ENCODE measurements at places on chromosomes 11 and 22.

DNA sequence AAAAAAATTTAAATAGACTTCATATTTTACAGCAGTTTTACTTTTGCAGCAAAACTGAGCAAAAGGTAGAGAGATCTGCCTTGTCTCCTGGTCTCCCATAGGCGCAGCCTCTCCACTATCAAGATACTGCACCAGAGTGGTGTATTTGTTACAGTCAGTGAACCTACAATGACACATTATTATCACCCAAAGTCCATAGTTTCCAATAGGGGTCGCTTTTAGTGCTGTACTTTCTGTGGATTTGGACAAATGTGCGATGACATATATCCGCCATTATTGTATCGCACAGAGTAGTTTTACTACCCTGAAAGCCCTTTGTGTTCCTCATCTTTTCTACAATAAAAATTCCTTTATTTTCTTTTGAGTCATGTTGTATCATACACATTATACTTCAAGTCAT is 153.2 kb upstream of the CCDC179 start:
- DNase-seq: no peak

DNA sequence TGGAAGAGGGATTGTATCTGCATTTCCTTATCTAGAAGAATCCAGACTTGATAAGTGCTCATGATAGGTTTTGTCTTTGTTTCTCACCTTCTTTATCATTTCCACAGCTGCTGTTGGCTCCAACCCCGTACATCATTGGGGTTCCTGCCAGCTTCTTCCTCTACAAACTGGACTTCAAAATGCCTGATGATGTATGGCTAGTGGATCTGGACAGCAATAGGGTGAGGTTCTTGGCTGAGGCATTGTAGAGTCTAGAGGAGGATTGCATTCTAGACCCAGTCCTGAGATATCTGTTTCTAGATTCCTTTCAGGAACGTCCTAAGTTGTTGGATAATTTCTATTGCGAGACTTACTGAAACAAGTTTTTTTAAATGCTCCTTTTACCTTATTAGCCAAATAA is 8.1 kb downstream of the MADD start:
- DNase-seq: no peak

GRCh38 chr22:17281026-17281425 is 61.8 kb upstream of the ADA2 start:
- no peak for DNase-seq

DNA sequence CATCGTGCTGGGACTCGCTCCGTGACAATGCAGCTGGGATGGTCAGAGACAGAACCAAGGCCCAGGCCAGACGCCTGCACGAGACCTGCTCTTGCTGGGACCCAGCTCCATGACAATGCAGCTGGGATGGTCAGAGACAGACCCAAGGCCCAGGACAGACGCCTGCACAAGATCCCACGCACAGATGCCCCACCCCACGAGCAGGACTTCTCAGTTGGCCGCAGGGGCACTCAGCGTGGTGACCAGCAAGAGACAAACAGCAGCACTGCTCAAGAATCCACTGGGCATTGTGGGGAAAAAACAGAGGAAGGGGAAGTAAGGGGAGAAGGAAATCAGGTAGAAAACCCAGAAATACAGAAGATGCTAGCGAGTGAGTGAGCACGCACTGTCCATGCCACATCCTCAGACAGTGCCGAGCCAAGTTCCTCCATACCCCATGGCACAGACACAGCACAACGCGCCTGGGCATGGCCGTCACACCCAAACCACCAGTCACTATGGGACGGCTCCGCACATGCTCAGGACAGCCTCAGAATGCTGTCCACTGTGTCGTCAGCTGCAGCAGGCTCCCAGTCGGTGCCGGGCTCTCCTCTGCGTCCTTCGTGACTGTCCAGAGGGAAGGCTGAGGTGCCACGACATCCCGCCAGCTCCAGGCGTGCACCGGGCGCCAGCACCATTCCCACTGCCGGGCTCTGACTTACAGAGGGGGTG is 44.5 kb downstream of the BRD1 start:
- DNase-seq: no peak

GRCh38 chr11:114150671-114151070 is 91.2 kb downstream of the ZBTB16 start:
- DNase-seq: no peak

GRCh38 chr11:65730461-65730860 is 9.9 kb upstream of the RNASEH2C start:
- no peak for DNase-seq

DNA sequence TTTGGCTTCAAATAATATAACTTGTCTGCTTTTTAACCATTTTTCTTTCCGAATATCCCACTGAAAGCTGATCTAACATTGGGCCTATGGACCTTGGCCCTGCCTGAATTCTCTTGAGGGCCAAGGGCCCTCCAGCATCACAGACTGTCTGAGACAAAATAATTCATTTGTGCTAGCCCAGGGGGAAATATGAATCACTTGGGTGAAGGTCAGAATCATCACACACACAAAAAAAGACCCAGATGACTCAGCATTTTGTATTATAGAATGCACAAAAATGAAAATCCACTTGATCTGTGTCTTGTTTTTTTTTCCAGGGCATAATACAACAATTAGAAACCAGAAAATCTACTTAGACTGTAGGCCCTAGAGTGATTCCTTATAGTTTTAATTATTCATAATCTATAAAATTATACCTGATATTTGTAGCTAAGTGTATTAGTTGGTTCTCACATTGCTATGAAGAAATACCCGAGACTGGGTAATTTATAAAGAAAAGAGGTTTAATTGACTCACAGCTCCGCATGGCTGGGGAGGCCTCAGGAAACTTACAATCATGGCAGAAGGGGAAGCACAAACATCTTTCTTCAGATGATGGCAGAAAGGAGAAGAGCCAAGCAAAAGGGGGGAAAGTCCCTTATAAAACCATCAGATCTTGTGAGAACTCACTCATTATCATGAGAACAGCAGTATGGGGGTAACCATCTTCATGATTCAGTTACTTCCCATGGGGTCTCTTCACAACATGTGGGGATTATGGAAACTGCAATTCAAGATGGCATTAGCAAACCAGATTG is 15.6 kb upstream of the RDX start:
- DNase-seq: no peak

GRCh38 chr22:38941488-38941987 is 15.9 kb upstream of the APOBEC3A start:
- DNase-seq: no peak

GRCh38 chr11:27292637-27293010 is 70.4 kb downstream of the CCDC34 start:
- no peak for DNase-seq

DNA sequence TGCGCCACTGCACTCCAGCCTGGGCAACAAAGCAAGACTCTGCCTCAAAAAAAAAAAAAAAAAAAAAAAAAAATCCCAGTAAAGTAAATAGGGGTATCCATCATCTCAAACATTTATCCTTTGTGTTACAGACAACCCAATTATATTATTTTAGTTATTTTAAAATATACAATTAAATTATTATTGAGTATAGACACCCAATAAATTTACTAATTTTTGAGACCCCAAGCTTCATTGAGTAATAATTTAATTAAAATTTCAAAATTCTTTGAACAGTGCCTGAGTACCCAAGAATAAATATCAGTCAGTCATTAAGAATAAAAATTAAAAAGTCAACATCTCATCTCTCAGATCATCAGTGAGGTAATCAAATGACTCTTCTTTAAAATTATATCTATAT is at the start of gene OR52N4:
OR52N4 (plus strand) TSS at position 301 of the 400 bp plus-strand sequence. CDS start 498 bp downstream, outside the sequence.
- no peak for DNase-seq

DNA sequence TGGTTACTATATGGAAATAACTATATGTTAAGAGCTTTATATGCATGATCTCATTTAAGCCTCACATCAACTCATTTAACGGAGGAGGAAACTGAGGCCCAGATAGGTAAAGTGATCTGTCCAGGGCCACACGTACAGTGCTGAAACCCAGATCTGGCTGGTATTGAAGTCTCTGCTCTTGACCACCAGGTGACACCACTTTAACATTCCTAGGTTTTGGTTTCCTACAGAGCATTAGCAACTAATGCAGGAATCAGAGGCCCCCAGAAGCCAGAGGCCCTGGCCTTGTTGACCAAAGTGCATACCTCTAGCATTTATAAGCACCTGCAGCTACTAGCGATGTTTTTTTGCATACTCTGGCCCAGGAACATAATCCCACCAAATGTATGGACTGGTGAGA is 12.9 kb upstream of the LIMK2 start:
- no peak for DNase-seq

DNA sequence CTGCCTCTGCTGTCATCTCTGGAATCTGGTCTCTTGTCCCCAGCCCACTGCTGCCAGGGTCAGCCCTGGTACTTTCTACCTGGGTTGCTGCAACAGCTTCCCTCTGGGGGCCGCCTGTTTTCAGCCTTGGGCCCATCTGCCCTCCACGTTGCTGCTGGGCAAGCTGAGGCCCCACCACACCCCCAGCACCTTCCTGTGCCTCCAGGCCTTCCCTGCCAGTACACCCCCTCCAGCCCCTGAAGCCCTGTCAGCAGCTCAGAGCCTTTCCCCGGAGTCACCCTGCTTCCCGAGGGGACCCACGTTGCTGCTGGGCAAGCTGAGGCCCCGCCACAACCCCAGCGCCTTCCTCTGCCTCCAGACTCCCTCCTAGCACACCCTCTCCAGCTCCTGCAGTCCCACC is 3.3 kb upstream of the SAMM50 start:
- DNase-seq: no peak

DNA sequence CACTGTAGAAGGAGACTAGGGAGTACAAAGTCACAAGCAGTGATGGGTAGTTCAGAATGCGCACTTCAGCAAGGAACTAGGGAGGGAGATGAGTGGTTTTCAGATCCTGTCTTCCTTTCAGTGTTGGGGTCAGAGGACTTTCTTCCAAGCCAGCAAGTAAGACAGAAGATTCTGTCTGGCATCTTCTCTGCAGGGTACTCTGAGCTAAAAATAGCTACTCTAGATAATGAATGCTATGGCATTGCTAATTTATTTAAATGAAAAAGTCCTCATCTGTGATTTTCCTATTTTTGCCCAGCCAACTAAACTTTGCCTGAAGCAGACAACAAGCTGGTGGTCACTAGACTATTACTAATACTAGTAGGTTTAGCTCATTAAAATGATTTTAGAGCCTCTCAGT is 18.3 kb upstream of the ARL14EP start:
- no peak for DNase-seq

- DNase-seq: no peak
Measured at GRCh38 chr11:2990617-2991451, 1.3 kb downstream of the NAP1L4 start.

DNA sequence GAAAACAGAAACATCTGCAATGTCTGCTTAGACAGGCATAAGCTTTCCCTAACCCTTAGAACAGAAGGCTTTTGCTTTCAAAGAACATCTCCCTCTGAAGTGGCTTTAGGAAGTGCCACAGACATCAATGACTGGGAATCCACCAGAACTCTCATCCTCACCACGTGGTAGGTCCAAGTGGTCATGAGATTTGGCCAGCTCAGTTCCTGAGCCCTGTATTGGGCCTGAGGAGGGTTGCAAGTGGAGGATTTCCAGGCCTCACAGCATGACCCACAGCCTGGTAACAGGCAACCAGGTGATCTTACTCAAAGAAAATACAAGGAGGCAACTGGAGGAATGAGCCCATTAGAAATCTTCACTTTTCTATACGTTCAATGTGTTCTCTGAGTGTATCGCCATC is 1.6 kb downstream of the CASP1 start:
- no peak for DNase-seq

GRCh38 chr11:113764527-113765219 is 8.8 kb downstream of the ZW10 start:
- no peak for DNase-seq

GRCh38 chr11:128284634-128285033 is 302.7 kb downstream of the ETS1 start:
- DNase-seq: no peak

GRCh38 chr11:26715133-26715532 is 6.7 kb downstream of the SLC5A12 start:
- DNase-seq: no peak

DNA sequence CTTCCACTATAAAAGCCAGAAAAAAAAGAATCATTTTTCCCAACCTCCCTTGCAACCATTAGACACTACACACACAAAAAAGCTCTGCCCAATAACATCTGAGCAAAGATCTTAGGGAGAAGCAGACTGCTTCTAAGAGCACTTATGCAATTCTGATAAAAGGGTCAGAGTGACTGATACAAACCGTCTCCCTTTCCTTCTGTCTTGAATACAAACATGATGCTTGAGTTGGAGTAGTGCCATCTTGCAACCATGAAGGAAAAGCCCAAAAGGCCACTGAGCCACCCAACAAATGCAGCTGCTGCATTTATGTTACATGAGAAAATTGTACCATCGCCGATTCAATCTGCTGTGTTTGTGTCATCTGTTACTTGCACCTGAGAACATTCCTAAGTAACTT is 47.6 kb upstream of the EED start:
- no peak for DNase-seq

GRCh38 chr22:39292031-39292462 is 27.4 kb downstream of the RPL3 start:
- DNase-seq: no peak

DNA sequence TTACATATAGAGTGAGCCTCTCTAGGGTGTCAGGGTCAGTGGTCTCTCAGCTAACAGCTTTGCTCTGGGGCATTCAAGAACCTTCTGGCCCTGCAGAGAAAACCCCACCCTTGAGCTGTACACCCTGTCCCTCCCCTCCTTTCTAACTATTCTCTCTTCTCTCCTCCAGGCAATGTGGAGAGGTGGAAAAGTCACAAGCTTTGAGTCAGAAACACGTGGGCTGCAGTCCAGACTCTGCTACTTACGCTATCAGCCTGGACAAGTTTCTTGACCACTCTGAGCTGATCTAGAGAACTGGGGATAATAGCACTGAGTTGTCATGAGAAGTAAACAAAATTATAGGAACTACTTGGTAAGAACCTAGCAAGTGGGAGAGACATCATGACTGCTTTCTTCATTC is 10.7 kb upstream of the FAM83F start:
- DNase-seq: no peak

DNA sequence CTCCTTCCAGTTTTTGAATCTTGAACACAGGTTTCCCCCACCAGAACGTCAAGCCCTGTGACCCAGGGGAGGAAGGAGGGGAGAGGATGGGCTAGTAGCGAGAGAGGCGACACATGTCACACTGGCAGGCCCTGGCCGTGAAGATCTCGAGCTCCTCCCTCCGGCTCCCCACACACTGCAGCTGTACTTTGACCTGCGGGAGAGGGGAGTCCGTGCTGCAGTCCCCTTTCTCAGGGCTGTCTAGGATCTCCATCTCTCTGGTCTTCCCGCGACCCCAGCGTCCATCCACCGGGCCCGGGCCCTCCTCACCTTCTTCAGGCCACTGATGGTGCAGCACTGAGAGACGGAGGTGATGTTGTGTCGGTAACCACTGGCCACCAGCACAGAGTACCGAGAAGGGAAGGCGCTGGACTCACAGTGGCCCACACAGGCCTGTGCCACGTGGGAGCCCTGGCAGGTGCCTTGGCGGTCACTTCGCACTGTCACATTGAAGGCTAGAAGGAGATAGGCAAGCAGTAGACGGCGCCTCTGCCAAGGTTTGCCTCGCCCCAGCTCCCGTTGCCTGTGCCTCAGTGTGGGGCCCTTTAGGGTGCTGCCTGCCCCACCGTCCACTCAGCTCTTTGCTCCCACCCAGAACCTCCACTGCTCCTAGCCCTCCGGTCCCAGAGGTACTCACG is 873 bp downstream of the GPHA2 start:
- DNase-seq: no peak

GRCh38 chr11:65867284-65868071 is 5.1 kb downstream of the EFEMP2 start:
- no peak for DNase-seq

- no peak for DNase-seq
Measured at GRCh38 chr22:45866126-45866645, 110.8 kb downstream of the WNT7B start.

GRCh38 chr22:35217527-35217926 is 39.8 kb upstream of the HMGXB4 start:
- DNase-seq: no peak

Data from NCI-H1436 (cell line).